Skeletal muscle tissue (tissue), 5 donors: ENCODE measurements at places on chromosomes 11 and 22. TPM values are rescaled to one million over a fixed set of nuclear protein-coding genes. Genes with fewer than 3 reads are reported as not detected.

The SLC22A12 gene
- total RNA-seq, result not detected

The C11orf42 gene
- total RNA-seq, result not detected

The KLHDC7B gene
- total RNA-seq, result not detected

The CD3D gene
- total RNA-seq, result not detected

The SDHD gene
- 129 TPM for total RNA-seq

The BSX gene
- total RNA-seq, result not detected

The P2RY6 gene
- 2.1 TPM for total RNA-seq

The HIC2 gene
- total RNA-seq, result 4.2 TPM

The ISX gene
- not detected for total RNA-seq
